Activated CD4-positive, alpha-beta memory T cell treated with anti-CD3 and anti-CD28 coated beads, Interleukin-2, amount 10 ng/mL, durations not matched to agents 7 days and 5 days (primary cell): ENCODE measurements at places on chromosomes 13 and 19. TPM values are rescaled to one million over a fixed set of nuclear protein-coding genes. Genes with fewer than 3 reads are reported as not detected.

GRCh38 chr13:93116809-93117208 is 109.8 kb upstream of the GPC6 start:
- H3K36me3 ChIP-seq, result no peaks in the 10 kb centered on the region
- DNase-seq, result no peak
- no peak overlapping the region for H3K27ac ChIP-seq

- peaks cover 58% of the 10 kb centered on the region for H3K4me1 ChIP-seq
- H3K4me3 ChIP-seq, result peak overlapping the region; percentile 100
- H3K27ac ChIP-seq, result peak overlapping the region; percentile 97
- DNase-seq, result no peak
- H3K27me3 ChIP-seq, result no peaks in the 10 kb centered on the region
- H3K36me3 ChIP-seq, result peaks cover 42% of the 10 kb centered on the region
These were observed 808 bp downstream of the DNMT1 start for GRCh38 chr19:10193790-10194499.

- no peak overlapping the region for H3K4me3 ChIP-seq
- H3K27me3 ChIP-seq, result no peaks in the 10 kb centered on the region
- no peak for DNase-seq
- peaks cover 6% of the 10 kb centered on the region for H3K4me1 ChIP-seq
- H3K27ac ChIP-seq, result no peak overlapping the region
These were observed 8.6 kb downstream of the KDM4B start for GRCh38 chr19:4977299-4978174.

DNA sequence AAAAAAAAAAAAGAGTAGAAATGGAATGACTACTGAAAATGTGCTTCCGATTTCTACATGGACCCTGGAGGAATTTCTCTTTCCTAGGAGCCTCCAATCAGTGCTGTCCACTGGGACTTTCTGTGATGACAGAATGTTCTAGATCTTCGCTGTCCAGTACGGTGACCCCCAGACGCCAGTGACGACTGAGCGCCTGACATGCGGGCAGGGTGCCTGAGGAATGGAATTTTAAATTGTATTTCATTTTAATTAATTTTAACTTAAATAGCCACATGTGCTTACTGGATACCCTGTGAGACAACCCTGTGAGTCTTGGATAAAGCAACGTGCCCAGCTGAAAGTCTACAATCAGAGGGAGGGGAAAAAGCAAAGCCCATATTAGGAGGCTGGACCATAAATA is 4.1 kb upstream of the TLE6 start:
- no peak overlapping the region for H3K4me3 ChIP-seq
- no peak overlapping the region for H3K27ac ChIP-seq
- no peaks in the 10 kb centered on the region for H3K36me3 ChIP-seq

GRCh38 chr13:89269737-89270136 is 1598.6 kb downstream of the SLITRK5 start:
- no peaks in the 10 kb centered on the region for H3K27me3 ChIP-seq
- no peak overlapping the region for H3K4me3 ChIP-seq
- no peak overlapping the region for H3K27ac ChIP-seq
- no peaks in the 10 kb centered on the region for H3K4me1 ChIP-seq
- H3K36me3 ChIP-seq, result no peaks in the 10 kb centered on the region

DNA sequence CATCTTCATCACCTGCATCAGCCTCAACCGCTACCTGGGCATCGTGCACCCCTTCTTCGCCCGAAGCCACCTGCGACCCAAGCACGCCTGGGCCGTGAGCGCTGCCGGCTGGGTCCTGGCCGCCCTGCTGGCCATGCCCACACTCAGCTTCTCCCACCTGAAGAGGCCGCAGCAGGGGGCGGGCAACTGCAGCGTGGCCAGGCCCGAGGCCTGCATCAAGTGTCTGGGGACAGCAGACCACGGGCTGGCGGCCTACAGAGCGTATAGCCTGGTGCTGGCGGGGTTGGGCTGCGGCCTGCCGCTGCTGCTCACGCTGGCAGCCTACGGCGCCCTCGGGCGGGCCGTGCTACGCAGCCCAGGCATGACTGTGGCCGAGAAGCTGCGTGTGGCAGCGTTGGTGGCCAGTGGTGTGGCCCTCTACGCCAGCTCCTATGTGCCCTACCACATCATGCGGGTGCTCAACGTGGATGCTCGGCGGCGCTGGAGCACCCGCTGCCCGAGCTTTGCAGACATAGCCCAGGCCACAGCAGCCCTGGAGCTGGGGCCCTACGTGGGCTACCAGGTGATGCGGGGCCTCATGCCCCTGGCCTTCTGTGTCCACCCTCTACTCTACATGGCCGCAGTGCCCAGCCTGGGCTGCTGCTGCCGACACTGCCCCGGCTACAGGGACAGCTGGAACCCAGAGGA is 2.6 kb downstream of the P2RY11 start:
- H3K4me3 ChIP-seq, result no peak overlapping the region
- peaks cover 63% of the 10 kb centered on the region for H3K36me3 ChIP-seq
- no peak for DNase-seq

GRCh38 chr19:29804493-29804892 is 7.3 kb upstream of the CCNE1 start:
- H3K36me3 ChIP-seq, result no peaks in the 10 kb centered on the region
- H3K27me3 ChIP-seq, result no peaks in the 10 kb centered on the region
- peaks cover 12% of the 10 kb centered on the region for H3K4me1 ChIP-seq
- peak; percentile 22 for DNase-seq

DNA sequence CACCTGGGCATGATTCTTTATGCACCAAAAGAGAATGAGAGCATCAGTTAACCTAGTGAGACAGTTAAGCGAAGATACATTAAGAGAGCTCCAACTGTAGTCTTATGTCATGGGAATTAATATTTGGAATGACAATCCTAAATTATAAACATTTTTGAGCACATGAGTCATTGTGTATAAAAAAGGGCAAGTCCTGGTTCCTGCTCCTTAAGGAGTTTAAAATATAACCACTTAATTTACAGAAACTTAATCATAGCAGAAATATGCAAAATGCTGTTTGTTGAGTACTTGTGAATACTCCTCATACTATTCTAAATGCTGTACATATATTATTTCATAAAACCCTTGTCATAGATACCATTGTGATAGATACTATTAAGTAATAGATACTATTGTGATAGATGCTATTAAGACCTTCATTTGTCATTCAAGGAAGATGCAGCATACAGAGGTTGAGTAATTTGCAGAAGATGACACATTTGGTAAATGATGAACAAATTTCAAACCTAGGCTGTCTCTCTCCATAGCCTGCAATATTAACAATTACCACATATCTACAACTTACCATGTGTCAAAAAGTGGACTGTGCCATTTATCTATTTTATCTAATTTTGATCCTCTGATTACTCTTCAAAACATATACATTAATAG is 301.0 kb downstream of the TBC1D4 start:
- no peak overlapping the region for H3K4me3 ChIP-seq
- no peak for DNase-seq
- H3K36me3 ChIP-seq, result no peaks in the 10 kb centered on the region
- no peaks in the 10 kb centered on the region for H3K27me3 ChIP-seq
- H3K27ac ChIP-seq, result no peak overlapping the region
- no peaks in the 10 kb centered on the region for H3K4me1 ChIP-seq

- H3K36me3 ChIP-seq, result no peaks in the 10 kb centered on the region
- H3K4me1 ChIP-seq, result no peaks in the 10 kb centered on the region
- H3K27ac ChIP-seq, result no peak overlapping the region
- H3K4me3 ChIP-seq, result no peak overlapping the region
- H3K27me3 ChIP-seq, result no peaks in the 10 kb centered on the region
- DNase-seq, result no peak
These were observed 1586.1 kb downstream of the OLFM4 start for GRCh38 chr13:54614726-54615125.

- no peak overlapping the region for H3K27ac ChIP-seq
- no peaks in the 10 kb centered on the region for H3K36me3 ChIP-seq
These were observed 107.8 kb downstream of the COL4A2 start for GRCh38 chr13:110414931-110415330.

- H3K27me3 ChIP-seq, result peaks cover 30% of the 10 kb centered on the region
- peaks cover 6% of the 10 kb centered on the region for H3K36me3 ChIP-seq
- peaks cover 11% of the 10 kb centered on the region for H3K4me1 ChIP-seq
- H3K4me3 ChIP-seq, result no peak overlapping the region
These were observed 25.4 kb upstream of the NANOS2 start for GRCh38 chr19:45939792-45940514.

DNA sequence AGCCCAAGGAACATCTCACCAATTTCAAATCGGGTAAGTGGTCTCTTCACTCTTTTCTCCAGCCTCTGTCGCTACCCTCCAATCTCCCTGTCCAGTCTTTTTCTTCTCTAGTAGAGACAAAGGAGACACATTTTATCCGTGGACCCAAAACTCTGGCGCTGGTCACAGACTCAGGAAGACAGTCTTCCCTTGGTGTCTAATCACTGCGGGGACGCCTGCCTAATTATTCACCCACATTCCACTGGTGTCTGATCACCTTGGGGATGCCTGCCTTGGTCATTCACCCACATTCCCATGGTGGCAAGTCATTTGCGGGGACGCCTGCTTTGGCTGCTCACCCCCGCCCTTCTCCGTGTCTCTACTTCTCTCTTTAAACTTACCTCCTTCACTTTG is 13.8 kb upstream of the OR10H1 start:
- DNase-seq, result no peak
- H3K36me3 ChIP-seq, result no peaks in the 10 kb centered on the region
- H3K27me3 ChIP-seq, result peaks cover 4% of the 10 kb centered on the region
- H3K4me1 ChIP-seq, result no peaks in the 10 kb centered on the region
- H3K27ac ChIP-seq, result no peak overlapping the region
- no peak overlapping the region for H3K4me3 ChIP-seq

DNA sequence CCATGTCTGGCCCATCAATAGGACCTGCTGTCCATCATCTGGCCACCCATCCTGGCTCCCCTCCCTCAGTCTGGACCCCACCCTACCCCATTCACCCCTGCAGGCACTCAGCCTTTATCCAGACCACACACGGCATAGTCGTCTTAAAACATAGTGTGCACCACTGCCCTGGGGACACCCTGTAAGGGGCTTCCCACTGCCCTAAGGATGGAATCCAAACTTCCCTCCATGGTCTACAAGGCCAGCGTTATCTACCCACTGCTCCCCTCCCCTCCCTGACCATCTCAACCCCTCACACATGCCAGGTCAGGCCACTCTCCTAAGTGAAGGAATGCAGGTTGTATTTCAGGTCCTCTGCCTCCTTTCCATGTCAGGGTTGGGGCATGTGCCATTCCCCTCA is 352.7 kb upstream of the ZNF507 start:
- no peak overlapping the region for H3K4me3 ChIP-seq
- DNase-seq, result no peak
- H3K27me3 ChIP-seq, result no peaks in the 10 kb centered on the region
- H3K4me1 ChIP-seq, result no peaks in the 10 kb centered on the region
- no peaks in the 10 kb centered on the region for H3K36me3 ChIP-seq

- H3K36me3 ChIP-seq, result no peaks in the 10 kb centered on the region
- H3K4me3 ChIP-seq, result no peak overlapping the region
- H3K4me1 ChIP-seq, result no peaks in the 10 kb centered on the region
These were observed 479.4 kb downstream of the IRS2 start for GRCh38 chr13:109307027-109307426.

DNA sequence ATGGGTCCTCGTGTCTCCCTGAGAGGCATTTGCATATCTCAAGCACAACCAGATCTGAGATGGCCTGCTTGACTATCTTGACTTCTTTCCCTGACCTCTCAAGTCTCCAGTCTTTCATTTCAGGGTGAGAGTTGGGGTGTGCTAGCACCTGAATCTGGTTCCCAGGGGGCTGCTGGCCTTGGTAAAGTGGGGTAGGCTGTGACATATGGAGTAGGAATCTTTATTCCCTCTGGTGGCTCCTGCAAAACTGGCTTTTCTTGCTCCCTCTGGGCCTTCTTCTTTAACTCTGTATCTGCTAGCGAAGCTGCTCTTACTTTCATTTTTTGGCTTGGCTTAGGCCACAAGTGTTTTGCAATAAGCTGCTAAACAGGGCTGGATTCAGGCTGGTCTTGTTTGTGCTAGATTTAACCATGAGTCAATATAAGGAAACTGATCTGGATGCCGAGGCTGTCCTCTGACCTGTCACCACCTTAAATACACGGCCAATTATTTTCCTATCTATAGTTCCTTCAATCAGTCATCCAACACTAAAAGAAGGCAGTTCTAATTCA is 42.3 kb downstream of the ZNF493 start:
- H3K4me3 ChIP-seq, result no peak overlapping the region
- H3K27ac ChIP-seq, result no peak overlapping the region
- no peak for DNase-seq

GRCh38 chr13:99968521-99969452 is 2.8 kb downstream of the ZIC5 start:
- peak overlapping the region; percentile 63 for H3K4me3 ChIP-seq
- peaks cover 68% of the 10 kb centered on the region for H3K27me3 ChIP-seq
- peak overlapping the region; percentile 68 for H3K27ac ChIP-seq

DNA sequence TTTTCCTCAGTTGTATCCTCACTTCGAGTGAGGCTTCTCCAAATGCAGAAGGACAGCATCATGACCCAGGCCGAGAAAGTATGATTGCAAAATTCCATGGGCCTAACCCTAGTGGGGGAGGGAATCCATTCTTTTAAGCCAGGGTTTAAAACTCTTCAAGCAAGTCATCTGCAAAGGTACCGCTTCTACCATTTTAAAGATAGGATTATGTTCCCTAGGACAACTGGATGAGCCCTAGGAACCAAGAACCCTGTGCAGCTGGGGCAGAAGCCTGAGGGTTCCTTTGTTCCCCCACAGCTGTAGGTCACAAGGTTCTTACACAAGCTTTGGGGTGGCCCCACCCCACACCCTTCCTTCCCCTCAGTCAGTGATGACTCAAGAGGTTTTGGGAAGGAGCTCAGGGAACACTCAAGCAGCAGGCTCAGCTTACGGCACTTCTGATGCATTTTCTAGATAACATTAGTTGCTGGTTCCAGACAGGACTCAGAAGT is 13.5 kb downstream of the ARL11 start:
- DNase-seq, result no peak
- no peak overlapping the region for H3K4me3 ChIP-seq
- no peaks in the 10 kb centered on the region for H3K36me3 ChIP-seq
- H3K27me3 ChIP-seq, result no peaks in the 10 kb centered on the region

DNA sequence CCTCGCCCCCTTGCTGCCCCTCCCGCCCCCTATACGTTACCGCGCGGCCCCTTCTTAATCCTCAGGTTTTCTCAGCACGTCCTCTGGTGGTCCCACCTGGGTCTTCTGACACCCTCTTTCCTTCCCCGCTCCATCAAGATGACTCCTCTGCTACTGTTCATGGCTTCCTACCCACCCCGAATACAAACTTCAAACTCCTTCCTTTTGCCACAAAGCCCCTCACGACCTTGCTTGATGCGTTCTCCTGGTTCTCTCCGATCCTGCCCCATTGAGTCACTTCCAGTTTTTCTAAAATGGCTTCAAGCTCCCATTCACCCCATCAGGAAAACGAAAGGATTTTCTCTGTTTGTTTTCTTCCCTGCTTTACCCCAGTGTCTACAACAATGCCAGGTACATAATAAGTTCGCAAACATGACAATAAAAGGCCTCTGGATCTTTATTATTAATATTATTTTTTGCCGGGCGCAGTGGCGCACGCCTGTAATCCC is 734 bp upstream of the SERTAD3 start:
- no peak for DNase-seq
- H3K4me1 ChIP-seq, result peaks cover 21% of the 10 kb centered on the region
- peaks cover 26% of the 10 kb centered on the region for H3K36me3 ChIP-seq
- H3K27ac ChIP-seq, result peak overlapping the region; percentile 97
- H3K27me3 ChIP-seq, result no peaks in the 10 kb centered on the region

GRCh38 chr13:41580345-41580744 is 123.0 kb downstream of the RGCC start:
- DNase-seq, result no peak
- no peak overlapping the region for H3K4me3 ChIP-seq
- peaks cover 10% of the 10 kb centered on the region for H3K4me1 ChIP-seq
- peaks cover 15% of the 10 kb centered on the region for H3K36me3 ChIP-seq

The SCGB2B2 gene
- total RNA-seq, result 0.40 TPM

The ZNF382 gene
- total RNA-seq, result 11.8 TPM

The ZNF414 gene
- 33.3 TPM for total RNA-seq

The ACP7 gene
- total RNA-seq, result not detected

The FGF21 gene
- not detected for total RNA-seq

The SERTM1 gene
- total RNA-seq, result not detected

The ANKLE1 gene
- 8.2 TPM for total RNA-seq

The RASL11A gene
- total RNA-seq, result 1.9 TPM

The PGLYRP2 gene
- total RNA-seq, result 0.10 TPM

The CLEC17A gene
- not detected for total RNA-seq
